Globus pallidus (tissue), 1 donor: ENCODE measurements at places on chromosomes 1 and 21.

DNA sequence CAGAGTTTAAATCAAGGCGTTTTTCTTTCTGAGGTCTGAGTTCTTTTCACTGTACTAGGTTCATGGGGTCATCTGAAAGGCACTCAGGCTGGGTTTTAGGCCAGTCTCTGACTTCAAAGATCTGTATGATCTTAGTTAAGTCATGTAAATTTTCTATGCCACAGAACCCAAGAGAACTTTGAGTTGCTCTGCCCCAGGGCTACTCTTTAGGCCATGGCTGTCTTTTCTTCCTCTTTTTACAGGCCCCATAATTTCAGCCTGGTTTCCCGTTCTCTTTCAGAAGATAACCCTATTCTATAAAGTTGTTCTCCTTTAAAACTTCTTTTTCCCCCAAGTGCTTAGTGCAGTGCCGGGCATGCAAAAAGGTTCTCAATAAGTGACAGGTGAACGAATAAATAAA, 26.1 kb downstream of the METTL13 start:
- no peak for DNase-seq

- no peak for DNase-seq
Measured at GRCh38 chr1:200240656-200241055, 169.2 kb downstream of the ZNF281 start.

DNA sequence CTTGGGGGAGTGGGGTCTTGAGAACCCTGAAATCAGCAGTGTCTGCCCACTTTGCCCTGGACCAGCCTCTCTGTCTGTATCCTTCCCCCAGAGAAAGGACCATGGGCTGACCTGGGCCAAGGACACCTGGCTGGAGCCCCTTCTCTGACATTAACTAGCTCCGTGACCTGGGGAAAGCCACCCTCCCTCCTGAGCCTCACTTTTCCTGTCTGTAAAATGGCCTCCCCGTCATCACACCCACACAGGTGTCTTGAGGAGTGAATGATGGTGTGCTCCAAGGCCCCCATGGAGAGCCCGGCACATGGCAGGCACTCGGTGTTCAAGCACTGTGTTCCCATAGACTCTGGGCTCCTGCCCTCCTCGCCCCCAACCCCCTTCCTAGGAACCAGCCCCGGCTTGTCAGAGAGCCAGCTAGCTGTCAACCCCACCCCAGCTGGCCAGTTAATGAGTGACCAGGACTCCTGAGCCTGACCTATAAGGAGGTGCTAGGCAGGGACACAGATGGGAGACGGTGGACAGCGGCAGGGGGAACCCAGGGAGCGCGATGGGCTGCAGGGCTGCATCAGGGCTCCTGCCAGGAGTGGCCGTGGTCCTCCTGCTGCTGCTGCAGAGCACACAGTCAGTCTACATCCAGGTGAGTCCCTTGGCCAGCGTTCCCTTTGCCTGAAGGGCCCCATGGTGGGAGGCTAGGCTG, at the start of gene GUCA2B:
Gene GUCA2B, plus strand, starts transcription at position 504 of the 694 bp plus-strand sequence. Its CDS starts 41 bp downstream, at position 545.
- no peak for DNase-seq

GRCh38 chr1:9544926-9545325, 5.7 kb downstream of the SLC25A33 start:
- DNase-seq = no peak

GRCh38 chr1:33661811-33662454, 189.5 kb downstream of the ZSCAN20 start:
- no peak for DNase-seq

DNA sequence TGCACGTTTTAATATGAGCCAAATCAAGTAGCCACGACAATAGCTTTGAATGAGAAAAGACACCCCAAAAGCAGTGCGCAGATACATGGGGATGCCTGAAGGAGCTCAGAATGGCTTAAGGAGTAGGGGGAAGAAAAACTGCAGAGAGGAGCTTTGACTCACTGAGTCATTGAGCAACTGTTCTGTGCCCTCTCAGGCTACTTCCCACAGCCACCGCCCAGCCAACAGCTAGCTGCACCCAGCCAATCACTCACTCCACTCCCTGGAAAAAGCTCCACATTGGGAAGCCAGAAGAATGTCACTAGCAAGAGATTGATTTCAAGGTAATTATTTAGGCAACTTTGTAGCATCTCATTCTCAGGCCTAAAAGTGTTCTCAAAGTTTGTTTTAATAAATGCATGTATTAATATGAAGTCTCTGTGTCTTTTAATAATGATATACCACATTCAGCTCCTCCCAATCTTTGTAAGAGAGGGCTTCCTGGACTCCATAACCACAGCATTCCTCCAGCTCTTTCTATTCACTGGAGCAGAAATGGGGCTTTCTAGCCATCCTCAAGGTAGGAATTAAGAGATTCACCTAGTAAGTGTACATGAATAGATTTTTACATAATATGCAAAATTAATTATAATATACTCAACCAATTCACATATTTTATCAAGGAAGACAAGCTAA, 16.8 kb downstream of the DUSP10 start:
- peak; percentile 30 for DNase-seq

- DNase-seq = no peak
Measured at GRCh38 chr21:35743571-35743970, 316.8 kb downstream of the SETD4 start.

GRCh38 chr1:19869929-19870328, 12.3 kb upstream of the OTUD3 start:
- DNase-seq = no peak

GRCh38 chr1:156992215-156992614, 53.3 kb downstream of the ARHGEF11 start:
- DNase-seq = no peak

DNA sequence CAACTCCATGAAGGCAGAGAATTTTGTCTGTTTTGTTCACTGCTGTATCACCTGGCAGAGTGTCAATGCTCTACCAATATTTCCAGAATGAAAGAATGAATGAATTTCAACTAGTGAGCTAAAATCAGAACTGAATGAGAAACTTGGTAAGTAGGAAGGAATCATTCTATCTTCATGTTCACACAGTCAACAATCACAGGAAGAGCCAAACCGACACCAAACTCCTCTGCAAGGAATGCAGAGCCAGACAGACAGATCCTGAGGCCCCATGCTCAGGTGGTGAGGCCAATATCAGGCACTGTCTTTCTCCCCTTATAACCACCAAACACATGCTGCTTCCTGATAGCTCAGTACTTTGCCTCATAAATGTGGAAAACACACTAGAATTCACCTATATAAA, 139.1 kb downstream of the SLC45A1 start:
- no peak for DNase-seq

DNA sequence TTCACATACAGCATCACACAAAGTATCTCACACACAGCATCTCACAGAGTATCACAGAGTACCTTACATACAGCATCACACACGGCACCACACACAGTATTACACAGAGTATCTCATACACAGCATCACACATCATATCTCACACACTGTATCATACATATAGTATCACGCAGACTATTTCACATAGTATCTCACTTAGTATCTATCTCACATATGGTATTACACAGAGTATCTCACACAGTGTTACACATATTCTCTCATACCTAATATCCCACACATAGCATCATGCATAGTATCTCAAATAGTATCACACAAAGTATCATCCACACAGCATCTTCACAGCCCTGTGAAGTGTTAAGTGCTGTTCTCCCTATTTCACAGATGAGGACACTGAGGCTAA, 121.5 kb upstream of the RAB4A start:
- no peak for DNase-seq

DNA sequence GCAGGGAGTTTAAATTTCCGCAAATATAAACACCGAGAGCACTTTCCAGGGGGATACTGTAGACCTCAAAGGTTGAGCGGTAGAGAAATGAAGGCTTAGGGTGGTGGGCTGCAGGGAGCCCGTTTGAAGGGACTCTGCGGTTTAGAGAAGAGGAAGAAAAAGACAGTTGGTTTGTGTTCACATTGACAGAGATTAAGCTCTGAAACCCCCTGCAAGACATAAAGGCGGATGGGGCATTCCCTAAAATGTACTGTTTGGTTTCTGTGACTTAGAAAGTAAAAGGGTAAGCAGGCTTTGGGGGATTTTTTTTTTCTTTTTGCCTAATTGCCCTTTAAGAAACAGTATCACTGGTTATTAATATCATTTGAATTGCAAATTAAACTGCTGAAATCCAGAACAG, 1.3 kb downstream of the KAZN start:
- no peak for DNase-seq

- DNase-seq = no peak
Measured at GRCh38 chr1:217620814-217621213, 10.1 kb downstream of the GPATCH2 start.

DNA sequence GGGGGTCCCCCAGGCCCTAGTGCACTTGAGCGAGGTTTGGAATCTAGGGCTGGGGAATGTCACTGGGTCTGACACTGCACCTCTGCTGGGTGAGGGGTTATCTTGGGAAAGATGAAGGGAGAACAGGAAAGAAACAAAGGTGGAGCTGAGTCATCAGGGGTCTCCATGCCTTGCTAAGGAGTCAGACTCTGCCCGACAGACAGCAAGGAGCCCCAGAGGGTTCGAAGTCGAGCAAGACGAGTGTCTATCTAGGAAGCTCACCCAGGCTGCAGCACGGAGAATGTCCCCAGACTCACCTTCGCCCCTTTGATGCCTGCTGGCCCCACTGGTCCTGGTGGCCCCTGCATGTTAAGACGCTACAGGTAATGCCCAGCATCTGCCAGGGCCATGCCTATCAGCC, 18.0 kb downstream of the COL16A1 start:
- DNase-seq = no peak

GRCh38 chr1:36771660-36772284, 262.5 kb downstream of the GRIK3 start:
- DNase-seq = no peak

- no peak for DNase-seq
Measured at GRCh38 chr1:48936436-48936835, 159.7 kb upstream of the BEND5 start.

GRCh38 chr1:107454791-107455190, 314.0 kb downstream of the NTNG1 start:
- no peak for DNase-seq

DNA sequence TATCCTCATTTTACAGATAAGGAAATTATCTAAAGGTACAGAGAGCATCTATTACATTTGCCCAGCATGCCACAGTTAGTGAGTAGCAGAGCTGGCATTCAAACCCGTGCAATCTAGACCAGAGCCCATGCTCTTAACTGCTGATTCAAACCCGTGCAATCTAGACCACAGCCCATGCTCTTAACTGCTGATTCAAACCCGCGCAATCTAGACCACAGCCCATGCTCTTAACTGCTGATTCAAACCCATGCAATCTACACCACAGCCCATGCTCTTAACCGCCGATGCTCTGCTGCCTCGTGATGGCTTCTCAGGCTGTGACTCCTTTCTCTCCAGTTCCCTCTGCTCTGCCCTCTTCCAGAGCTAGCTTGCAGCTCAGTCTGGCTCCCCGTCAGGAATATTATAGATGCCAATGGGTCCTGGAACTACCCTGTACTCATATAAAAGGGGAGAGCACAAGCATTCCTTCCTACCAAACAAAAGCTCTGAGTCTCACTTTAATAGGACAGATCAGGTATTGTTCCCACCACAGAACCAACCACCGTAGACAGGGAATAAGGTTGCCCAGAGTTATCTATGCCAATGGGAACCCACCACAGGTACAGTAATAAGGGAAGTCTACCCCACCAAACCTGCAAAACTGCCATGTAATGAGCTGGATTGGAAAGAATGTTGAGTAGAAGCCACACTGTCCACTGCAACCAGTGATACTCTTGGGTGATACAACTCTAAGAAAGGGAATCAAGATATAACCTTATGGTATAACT, 78.4 kb downstream of the SMYD3 start:
- DNase-seq = peak; percentile 26

DNA sequence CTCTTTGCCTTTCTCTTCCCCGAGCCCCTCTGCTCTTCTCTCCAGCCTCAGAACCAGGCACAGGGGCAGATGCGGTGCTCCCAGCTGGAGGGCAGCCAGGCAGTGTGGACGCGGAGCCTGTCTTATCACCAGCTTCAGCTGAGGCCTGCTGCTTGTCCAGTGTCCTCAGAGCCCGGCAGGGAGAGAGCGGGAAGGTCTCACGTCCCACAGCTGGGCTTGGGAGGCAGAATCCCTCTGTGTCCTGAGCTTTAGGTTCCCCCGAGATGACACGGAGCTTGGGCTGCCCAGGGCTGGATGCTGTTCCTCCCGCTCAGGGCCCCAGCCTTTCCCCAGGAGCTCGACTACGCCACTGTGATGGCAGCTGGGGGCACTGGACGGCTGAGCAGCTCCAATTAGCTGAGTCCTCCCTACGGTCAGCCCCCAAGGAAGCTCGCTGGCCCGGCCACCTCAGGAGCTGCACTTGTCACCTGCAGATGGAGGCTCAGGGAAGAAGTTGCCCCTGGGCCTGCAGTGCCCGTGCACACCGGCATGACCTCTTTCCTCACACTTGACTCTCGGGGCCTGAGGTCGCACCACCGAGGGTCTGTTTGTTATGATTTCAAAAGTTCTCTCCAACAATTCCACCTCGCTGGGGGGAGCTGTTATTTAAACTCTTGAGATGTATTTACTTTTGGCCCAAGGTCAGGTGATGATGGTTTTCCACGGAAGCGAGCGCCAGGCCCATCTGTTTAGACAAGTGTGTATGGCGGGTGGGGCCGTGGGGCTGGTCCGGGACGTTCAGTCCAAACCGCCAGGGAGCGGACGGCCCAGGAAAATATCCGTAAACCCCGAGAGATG, 127.3 kb downstream of the SIK1 start:
- no peak for DNase-seq

- DNase-seq = no peak
Measured at GRCh38 chr21:34894401-34894800, 154.7 kb downstream of the RUNX1 start.
